Heart right ventricle (tissue), 16 donors: ENCODE measurements at places on chromosomes 4 and X.
A peak's percentile ranks its signal among the peaks of the same experiment; 100 is the strongest.

DNA sequence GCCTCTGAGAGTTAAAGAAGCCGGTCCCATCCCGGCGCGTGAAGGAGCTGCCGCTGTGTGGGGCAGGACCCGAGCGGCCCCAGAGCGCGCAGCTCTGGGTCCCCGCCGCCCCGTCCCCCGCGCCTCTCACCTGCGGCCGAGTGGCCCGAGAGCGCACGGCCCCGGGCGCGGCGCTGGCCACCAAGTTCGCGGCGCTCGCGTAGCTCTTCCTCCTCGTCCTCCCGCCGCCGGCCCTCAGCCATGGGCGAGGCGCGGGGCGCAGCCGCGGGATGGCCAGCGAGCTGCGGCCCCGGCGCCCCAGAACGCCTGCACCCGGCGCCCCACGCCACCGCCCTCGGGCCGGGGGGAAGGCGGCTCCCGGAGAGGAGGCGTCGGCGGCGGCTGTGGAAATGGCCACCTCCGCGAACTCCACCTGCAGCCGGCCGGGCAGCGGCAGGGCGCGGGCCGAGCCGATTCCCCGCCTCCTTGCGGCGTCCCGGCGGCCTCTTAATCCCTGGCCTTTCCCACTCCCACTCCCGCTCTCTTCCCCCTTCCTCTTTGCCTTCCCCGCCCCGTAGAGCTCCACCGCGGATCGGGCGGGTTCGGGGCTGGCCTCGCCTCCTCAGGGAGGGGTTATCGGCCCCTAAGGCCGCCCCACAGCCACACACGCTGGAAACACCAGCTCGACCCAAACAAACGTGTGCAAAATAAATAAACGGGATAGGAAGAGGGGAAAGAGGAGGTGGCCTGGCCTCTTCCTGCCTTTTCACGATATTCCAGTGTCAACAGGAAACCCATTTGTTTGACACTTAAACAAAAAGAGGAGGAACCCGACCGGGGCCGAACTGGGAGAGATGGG, at the start of gene SH3D19:
TSS of gene SH3D19 (minus strand) at position 495 of the 838 bp plus-strand sequence. CDS start at position 242, 253 bp downstream.
- peak; percentile 81 for DNase-seq
- peak within 1 kb of the TSS; percentile 94 for H3K27ac ChIP-seq
- peaks cover 35% of the 10 kb centered on the region for H3K27me3 ChIP-seq
- H3K36me3 ChIP-seq, result no peaks in the 10 kb centered on the region

DNA sequence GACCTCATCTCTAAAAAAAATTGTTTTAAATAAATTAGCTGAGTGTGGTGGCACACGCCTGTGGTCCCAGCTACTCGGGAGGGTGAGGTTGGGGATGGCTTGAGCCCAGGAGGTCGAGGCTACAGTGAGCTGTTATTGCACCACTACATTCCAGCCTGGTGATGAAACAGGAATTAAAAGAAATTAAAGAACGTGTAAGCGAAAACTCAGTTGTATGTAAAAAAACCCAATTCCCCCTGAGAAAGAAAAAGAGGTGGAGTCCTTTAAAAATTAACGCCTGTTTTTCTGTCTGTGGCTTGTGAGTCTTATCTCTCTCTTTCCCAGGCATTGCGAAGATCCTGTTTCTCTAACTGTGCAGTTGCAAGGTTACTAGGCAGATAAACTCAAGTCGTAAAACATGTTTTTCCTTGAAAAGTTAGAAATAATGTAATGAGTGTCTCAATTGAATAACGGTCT, 22.1 kb downstream of the EPGN start:
- H3K4me3 ChIP-seq, result no peak overlapping the region
- H3K27me3 ChIP-seq, result no peaks in the 10 kb centered on the region

- no peaks in the 10 kb centered on the region for H3K36me3 ChIP-seq
- no peak overlapping the region for H3K27ac ChIP-seq
- no peaks in the 10 kb centered on the region for H3K4me1 ChIP-seq
- no peaks in the 10 kb centered on the region for H3K27me3 ChIP-seq
- no peak overlapping the region for H3K4me3 ChIP-seq
These were observed 102.8 kb downstream of the TTC29 start for GRCh38 chr4:146842876-146843275.

GRCh38 chrX:38664285-38664684, 102.9 kb downstream of the TSPAN7 start:
- peaks cover 17% of the 10 kb centered on the region for H3K27me3 ChIP-seq
- no peaks in the 10 kb centered on the region for H3K4me1 ChIP-seq
- no peak for DNase-seq
- no peak overlapping the region for H3K27ac ChIP-seq
- H3K36me3 ChIP-seq, result no peaks in the 10 kb centered on the region
- no peak overlapping the region for H3K4me3 ChIP-seq

DNA sequence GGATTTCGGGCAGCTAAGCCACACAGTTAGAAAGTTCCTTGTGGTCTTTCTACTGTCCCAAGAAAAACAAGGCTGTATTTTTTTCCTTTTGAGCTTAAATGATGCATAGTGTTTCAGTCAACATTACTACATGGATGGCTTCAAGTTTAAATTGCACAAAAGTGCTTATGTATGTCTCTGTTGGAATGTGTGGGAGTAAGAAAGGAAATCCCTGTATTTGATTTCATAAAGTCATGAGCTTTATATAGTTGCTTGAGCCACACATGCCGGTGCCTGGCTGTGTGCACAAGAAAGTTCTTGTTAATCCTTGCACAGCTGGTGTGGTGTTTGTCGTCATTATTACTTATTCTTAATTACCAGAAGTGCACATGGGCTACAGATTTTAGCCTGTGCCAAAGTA, 262.2 kb downstream of the ARHGAP10 start:
- H3K4me3 ChIP-seq, result no peak overlapping the region
- no peaks in the 10 kb centered on the region for H3K36me3 ChIP-seq
- peaks cover 39% of the 10 kb centered on the region for H3K4me1 ChIP-seq
- H3K27me3 ChIP-seq, result no peaks in the 10 kb centered on the region
- H3K27ac ChIP-seq, result no peak overlapping the region

DNA sequence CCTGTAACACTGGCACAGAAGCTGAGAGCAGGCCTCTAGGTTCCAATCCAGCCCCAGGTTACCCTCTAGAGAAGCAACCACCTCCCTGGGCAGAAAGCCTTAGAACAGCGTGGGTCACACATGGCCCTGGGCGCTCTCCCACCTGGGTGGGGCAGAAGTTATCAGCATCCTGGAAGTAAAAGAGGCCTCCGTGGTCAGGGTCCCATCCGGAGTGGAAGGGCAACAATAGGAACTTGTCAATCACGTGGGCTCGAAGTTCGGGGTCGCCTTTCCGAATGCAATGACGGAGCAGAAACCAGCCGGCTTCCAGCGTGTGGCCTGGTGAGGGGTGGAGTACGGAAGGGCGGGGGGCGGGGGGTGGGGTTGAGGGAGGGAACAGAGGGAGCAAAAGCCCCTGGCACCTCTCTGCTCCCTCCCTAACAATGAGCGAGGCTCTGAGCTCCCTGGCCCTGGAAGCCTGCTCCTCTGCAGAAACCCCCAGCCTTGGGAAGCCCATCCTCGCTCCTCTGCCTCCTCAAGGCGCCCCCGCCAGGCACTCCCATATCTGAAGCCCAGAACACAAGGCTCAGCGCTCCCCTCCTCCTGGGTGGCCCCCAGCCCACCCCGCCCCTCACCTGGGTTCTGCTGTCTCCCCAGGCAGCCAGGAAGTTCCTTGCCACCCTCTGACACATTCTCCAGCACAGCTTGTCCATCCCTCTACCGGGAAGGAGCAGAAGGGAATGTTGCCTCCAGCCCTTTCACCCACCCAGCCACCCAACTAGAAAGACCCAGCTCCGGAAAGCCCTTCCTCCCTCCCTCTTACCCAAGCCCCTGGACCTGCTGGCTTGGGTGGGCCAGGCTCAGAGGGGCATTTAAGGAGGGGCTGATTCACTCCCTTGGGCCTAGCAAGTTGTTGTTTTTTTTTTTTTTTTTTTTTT, 2.8 kb downstream of the RENBP start:
- H3K27ac ChIP-seq, result peak overlapping the region; percentile 34
- no peaks in the 10 kb centered on the region for H3K36me3 ChIP-seq

DNA sequence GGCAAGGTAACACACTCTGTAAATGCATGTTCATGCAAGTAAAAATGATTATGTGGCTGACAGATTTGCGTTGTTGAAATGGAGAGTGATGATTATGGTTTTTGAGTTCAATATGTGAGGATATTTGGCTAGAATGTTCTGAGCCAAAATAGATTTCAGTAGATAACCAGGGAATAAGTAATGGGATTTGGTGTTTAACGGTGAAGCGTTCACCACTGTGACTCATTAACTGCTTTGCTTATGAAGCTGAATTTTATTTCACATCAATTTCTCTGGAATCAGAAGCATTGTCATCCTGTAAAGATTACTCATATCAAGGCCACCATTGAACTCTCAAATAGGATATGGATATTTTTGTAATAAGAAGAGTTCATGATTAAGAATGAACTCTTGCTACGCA, 11.7 kb downstream of the AFP start:
- H3K4me1 ChIP-seq, result no peaks in the 10 kb centered on the region
- no peak overlapping the region for H3K27ac ChIP-seq
- peaks cover 4% of the 10 kb centered on the region for H3K27me3 ChIP-seq
- H3K4me3 ChIP-seq, result no peak overlapping the region
- H3K36me3 ChIP-seq, result no peaks in the 10 kb centered on the region
- no peak for DNase-seq

DNA sequence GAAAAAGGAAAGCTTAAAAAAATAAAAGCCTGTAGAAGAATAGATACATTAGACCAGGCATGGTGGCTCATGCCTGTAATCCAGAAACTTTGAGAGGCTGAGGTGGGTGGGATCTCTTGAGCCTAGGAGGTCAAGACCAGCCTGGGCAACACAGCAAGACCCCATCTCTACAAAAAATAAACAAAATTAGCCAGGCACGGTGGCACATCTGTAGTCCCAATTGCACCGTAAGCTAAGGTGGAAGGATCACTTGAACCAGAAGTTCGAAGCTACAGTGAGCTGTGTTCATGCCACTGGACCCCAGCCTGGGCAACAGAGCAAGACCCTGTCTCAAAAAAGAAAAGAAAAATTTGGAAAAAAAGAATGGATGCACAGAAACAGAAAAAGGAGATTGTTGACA, 149.4 kb downstream of the APBB2 start:
- H3K4me3 ChIP-seq, result no peak overlapping the region
- no peaks in the 10 kb centered on the region for H3K36me3 ChIP-seq
- peaks cover 49% of the 10 kb centered on the region for H3K4me1 ChIP-seq
- no peak for DNase-seq
- no peak overlapping the region for H3K27ac ChIP-seq
- H3K27me3 ChIP-seq, result no peaks in the 10 kb centered on the region

GRCh38 chr4:16582526-16582925, 315.9 kb downstream of the LDB2 start:
- H3K27ac ChIP-seq, result no peak overlapping the region
- peaks cover 60% of the 10 kb centered on the region for H3K36me3 ChIP-seq
- no peaks in the 10 kb centered on the region for H3K4me1 ChIP-seq
- no peaks in the 10 kb centered on the region for H3K27me3 ChIP-seq

DNA sequence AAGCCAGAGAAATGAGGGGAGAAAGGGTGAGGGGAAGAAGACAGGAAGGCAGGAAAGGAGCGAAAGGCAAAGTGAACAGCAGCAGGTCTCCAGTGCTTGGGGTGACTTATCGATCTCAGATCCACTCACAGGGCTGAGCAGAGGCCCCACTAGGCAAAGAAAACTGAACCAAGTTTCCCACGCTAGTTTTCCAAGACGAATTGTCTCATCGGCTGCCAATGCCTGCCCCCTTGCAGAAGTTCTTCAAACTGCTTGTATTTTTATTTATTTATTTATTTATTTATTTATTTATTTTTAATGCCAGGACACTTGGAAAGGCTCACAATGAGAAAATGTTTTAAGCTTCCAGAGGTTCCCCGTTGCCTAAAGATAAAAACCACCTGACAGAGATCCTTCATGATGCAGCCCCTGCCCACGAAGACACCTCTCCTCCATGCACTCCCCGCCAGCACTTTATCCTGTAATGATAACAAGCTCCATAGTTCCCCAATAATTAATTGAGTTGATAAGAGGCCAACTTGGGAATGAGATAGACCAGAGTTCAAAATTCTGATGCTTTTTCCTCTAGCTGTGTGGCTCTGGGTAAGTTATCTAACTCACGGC, 43.2 kb downstream of the QDPR start:
- DNase-seq, result peak; percentile 15
- H3K27ac ChIP-seq, result no peak overlapping the region
- no peak overlapping the region for H3K4me3 ChIP-seq
- no peaks in the 10 kb centered on the region for H3K4me1 ChIP-seq
- H3K27me3 ChIP-seq, result no peaks in the 10 kb centered on the region

DNA sequence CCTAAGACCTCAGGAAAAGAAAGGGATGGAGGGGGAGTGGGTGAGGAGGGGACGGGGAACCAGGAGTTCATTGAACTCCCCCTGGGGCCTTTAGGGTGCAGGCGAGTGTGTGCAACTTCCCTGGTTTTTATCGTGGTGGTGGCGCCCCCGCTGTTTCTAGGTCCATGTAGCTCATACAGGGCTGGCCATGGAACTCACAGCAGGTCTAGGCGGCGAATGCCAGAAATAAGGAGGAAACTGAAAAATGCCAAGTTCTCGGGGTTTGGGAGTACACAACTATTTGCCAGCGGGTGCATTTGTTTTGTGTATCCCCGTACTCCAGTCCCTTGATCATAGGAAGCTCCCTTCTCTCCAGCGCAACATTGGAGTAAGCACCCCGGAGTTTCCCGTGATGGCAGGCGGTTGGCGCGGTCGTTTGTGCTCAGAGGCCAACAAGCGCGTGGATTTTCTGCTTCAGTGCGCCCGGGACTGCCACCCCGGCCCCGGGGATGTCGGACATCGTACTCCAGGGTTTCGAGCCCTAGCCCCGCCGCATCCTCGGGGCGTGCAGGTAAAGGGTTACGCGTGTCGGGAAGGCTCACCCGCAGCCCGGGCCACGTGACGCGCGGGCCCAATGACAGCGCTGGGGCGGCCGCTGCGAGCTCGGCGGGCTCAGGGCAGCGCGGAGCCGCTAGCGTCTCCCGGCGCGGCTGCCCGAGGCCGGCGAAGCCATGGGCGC, 208.9 kb downstream of the NWD2 start:
- no peak overlapping the region for H3K27ac ChIP-seq
- H3K4me1 ChIP-seq, result no peaks in the 10 kb centered on the region
- DNase-seq, result peak; percentile 53
- H3K4me3 ChIP-seq, result peak overlapping the region; percentile 55

- DNase-seq, result no peak
- H3K4me1 ChIP-seq, result no peaks in the 10 kb centered on the region
- H3K36me3 ChIP-seq, result no peaks in the 10 kb centered on the region
- H3K27ac ChIP-seq, result no peak overlapping the region
- no peak overlapping the region for H3K4me3 ChIP-seq
These were observed 102.7 kb upstream of the DHX15 start for GRCh38 chr4:24686866-24687692.

GRCh38 chr4:61224573-61224972, 24.4 kb downstream of the ADGRL3 start:
- H3K36me3 ChIP-seq, result no peaks in the 10 kb centered on the region
- DNase-seq, result no peak
- H3K27me3 ChIP-seq, result no peaks in the 10 kb centered on the region
- H3K4me3 ChIP-seq, result no peak overlapping the region
- H3K27ac ChIP-seq, result no peak overlapping the region

DNA sequence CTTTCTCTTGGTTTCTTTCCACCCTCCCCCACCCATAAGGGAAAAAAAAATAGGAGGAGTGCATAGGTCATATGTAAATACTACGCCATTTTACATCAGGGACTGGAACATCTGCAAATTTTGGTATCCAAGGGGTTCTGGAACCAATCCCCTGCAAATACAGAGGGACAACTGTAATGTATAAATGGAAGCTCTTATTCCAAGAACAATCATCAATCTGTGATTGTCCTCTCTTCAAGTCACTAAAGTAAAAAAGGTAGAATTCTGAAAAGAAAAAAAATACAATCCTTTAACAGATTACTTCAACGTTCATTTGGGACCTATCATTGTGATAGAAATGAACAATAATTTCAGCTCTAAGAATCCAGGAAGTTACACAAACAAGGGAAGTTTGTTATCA, 13.6 kb downstream of the PPA2 start:
- DNase-seq, result no peak
- peaks cover 6% of the 10 kb centered on the region for H3K4me1 ChIP-seq
- no peak overlapping the region for H3K4me3 ChIP-seq
- no peaks in the 10 kb centered on the region for H3K36me3 ChIP-seq
